D721Med (cell line): ENCODE measurements at places on chromosomes 6 and 20.

GRCh38 chr20:19765266-19765665 lies 7.2 kb downstream of the RIN2 start:
- DNase-seq: no peak

GRCh38 chr6:85118233-85118632 lies 331.6 kb upstream of the NT5E start:
- DNase-seq: no peak

- DNase-seq: no peak
Observed at GRCh38 chr6:46327779-46328178, 157.0 kb upstream of the ENPP5 start.

DNA sequence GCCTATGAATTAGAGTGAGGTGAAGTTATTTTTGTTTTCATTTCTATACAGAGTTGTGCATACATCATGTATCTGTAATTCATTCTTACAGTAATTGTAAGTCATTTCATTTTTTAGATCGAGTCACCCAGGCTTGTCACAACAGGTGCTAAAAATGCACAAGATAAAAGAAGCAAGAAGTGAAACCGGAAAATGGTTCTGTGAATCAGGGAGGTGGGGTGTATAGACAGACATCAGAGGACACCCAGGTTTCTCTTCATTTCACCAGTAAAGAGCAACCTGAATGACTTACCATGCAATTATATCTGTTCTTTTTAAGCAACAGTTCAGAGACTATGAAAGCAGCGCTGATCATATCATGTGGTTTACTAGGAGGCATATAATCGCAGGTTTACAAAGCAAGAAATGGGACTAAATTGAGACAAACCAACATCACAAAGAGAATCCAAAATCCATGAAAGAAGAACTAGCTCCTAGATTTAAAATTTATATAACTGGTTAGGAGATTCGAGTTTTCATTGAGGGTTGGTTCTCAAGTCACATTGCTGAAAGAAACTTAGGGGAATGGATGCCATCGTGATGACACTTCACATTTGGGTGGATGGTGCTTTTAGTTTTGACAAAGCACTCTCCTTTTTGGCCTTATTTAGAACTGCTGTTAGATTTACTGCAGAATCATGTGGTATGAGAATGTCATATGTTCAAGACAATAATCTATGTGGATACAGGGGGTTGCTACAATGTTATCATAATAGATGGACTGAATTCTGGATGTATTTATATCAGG lies 27.9 kb upstream of the TBC1D7 start:
- no peak for DNase-seq

DNA sequence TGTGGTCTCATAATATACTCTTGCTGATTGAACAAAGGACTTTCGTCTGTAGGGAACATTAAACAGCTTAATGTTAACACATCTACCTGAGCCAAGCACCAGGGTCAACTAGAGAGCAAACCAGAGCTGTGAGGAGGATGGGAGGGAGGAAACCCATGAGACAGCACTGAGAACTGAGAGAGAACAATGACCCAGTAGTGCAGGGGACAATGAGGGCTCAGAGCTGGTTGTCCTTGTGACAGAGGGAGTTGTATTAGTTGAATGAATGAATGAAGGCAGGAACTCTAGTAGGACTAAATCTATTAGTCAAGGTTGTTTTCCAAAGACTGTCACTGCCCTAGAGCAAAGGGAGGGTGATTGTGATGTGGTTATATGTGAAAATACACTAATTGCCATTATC lies 28.2 kb upstream of the GSTA4 start:
- DNase-seq: no peak

- no peak for DNase-seq
Observed at GRCh38 chr6:64090352-64090751, 454.8 kb downstream of the PHF3 start.

DNA sequence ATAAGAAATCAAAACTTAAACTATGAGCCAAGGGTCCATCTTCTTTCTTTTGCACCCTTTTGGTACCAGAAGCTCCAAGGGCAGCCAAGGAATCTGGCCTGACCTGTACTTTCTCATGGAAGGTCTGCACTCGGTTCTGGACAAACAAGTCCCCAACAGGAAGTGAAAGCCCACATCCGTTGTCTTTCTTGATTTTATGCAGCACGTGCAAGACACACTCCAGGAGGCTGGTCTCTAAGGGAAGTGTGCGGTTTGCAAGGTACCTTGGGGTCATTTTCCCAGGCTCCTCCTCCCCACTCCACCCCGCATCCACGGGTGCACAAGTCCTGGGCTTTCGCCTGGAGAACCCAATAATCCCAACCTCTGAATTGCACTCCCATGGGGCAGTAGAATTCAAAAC lies 101.9 kb downstream of the NFATC2 start:
- DNase-seq: no peak
